NCI-H1092 (cell line): ENCODE measurements at places on chromosomes 7 and 10.

- no peak for DNase-seq
These were observed 116.2 kb downstream of the FAM107B start for GRCh38 chr10:14658331-14659127.

DNA sequence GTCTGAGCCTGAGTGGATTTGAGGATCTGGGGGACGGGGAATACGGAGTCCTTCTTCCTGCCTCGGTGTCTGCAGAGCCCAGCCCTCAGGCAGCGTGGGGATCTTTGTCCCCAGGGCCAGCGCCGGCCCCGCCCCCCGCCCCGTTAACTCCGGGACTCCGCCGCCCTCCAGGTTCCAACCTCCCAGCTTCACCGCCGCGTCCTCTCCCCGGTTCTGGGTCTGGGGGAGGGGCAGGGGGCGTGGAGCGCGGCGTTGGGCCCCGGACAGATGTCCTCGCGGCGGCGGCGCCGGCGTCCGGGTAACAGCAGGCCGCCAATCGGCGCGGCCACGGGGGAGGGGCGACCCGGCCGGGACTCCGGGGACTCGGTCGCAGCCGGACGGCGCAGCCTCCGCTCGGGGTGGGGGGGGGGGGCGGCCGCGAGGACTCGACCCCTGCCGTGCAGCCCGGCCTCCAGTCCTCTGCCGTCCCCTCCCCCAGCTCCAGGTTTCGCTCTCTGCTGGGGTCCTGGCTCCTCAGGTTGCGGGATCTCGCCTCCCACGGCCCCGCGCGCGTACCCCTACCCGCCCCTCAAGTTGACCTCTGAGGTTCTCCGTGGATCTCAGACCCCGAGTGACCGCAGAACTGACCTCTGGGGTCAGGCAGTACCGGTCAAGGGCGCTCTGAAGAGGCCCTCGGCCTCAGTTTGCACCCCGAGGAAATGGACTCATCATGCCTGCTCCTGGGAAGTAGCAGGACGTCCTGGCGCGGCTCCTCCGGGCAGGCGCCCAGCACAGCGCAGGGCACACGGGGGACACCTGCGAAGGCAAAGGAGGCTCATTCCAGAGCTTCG, 2.3 kb upstream of the ELFN1 start:
- no peak for DNase-seq

DNA sequence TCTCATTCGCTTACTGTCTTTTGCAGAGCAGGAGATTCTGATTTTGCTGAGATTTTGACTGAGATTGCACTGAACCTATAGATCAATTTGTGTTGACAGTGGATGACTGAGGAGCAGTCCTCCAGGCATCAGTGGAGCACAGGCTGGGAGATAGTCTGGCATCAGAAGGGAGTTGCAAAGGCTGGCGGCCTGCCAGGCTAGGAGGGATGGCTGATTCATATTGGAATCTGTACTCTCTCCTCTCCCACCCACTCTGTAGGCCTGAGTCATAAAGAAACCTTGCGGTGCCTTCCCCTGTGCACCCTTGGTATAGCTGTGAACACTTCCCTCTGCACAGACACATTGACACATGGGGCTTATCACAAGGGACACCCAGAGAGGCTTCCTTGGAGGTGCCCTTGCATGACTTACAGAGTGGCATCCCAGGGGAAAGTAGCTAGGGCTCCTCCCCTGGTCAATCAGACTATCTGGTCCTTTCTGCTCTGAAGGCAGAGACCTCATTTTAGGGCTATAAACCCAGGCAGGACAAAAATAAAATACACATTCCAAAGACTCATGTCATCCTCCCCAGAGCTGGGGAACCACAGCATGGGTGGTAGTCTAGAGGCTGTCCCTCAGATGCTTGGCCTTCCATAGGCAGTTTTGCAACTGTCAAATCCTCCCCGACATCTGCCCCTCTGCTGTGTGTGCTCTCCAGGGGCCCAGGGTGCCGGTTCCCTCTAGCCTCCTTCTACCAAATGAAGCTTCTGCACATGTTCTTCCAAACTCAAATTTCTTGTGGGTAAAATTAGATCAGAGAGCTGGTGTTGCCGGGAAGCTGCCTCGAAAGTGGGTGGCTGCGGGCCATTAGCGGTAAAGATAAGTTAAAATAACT, 37.4 kb upstream of the EEPD1 start:
- no peak for DNase-seq

DNA sequence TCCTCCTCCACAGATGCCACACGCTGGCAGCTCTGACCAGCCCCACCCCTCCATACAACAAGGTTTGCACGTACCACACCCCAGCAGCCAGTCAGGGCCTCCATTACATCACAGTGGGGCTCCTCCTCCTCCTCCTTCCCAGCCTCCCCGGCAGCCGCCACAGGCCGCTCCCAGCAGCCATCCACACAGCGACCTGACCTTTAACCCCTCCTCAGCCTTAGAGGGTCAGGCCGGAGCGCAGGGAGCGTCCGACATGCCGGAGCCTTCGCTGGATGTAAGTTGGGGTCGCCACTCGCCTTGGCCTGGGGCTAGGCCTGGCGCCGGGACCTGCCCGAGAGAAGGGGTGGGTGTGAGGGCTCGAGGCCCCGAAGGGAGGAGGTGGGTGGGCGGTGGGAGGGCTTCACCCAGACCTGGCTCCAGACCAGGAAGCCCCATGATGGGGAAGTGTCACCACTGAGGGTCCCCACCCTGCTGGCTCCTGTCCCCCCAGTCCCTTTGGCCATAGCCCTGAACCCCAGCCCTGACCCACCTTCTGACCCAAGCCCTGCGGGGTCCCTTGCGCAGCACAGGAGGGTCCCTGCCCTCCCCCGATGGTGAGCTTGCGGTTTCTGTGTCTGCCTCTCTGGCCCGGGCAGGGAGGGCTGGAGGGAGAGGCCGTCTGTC, 36.2 kb upstream of the PPIF start:
- no peak for DNase-seq

GRCh38 chr10:43647576-43647975, 1.1 kb downstream of the ZNF32 start:
- DNase-seq: no peak

GRCh38 chr7:4738711-4739527, 36.5 kb upstream of the AP5Z1 start:
- no peak for DNase-seq

DNA sequence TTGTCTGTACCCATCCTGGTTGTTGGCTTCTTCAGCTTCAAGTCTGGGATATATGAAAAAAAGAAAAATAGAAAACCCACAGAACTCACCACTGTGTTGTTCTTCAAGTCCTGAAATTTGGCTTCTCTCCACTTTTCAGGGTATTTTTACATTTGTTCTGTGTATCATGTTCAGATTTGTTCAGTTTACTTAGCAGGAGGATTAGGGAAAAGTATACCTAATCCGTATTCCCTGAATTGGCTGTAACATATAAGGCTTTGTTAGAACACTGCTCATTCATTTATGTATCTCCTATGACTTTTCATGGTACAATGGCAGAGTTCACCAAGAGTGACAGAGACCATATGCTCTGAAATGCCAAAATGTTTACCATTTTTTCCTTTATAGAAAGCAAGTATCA, 146.9 kb downstream of the PTN start:
- no peak for DNase-seq

DNA sequence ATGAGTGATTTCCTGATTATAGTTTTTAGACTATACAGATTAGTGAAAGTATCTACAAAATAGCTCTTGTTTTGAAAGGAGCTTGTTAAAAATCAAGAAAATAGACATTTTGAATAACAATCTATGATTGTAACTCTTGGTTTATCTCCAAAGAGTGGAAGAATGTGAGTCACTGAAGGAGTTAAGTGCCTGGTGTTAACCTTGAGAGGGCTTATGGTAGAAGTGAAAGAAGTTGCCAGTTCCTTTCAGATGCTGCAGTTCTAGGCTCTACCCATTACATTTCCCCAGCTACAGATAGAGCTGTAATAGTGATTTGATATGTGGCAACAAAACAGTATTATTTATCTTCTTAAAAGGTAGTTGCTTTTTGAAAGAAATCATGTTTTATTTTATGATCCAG, 12.7 kb downstream of the NRBF2 start:
- DNase-seq: no peak

DNA sequence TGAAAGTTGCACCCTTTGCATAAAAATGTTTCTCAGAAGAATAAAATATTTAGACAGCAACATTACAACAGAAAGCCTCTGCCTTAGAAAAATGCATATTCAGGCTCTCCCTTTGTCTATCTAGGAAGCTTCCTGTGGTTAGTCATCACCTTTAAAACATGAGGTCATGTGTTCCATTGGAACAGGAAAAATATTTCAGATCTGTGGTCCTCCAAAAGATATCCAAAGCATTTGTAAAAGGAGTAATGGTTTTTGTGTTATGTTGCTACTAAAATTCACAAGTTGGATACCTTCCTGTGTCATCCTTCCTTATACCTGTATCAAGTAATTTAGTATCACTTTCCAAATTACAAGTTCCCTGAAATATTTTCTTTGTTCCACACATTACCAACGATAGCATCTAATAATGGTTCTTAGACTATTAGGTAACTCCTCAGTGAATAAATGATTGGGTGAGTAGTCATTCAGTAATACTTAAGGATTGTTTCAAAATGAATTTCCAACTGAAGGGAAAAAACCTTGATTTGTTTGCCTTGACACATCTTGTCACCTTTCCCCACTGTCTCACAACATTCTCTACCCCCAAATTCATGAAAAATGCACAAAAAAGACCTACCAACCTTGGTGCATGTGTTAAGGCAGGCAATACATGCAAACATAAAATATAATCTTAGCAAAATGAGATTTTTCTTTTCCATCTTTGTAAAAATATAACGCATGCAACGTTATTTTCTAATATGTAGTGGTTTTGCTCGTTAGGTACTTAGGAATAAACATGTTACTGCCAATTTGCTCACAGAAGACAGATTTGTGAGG, 19.7 kb upstream of the RHOBTB1 start:
- no peak for DNase-seq

- DNase-seq: no peak
These were observed 61.1 kb downstream of the SGCE start for GRCh38 chr7:94594882-94595281.

DNA sequence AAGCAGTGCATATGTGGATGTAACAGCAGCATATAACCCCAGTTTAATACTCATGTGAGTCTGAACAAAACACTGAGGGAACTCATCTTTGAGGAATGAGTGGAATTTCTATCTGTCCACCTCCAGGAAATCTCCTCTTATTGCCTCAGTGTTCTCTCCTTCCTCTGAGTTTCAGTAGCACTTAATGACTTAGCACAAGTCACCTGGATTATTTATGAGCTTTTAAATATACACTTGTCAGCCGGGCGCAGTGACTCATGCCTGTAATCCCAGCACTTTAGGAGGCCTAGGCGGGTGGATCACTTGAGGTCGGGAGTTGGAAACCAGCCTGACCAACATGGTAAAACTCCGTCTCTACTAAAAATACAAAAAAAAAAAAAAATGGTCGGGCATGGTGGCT, 4.3 kb downstream of the LRRC20 start:
- no peak for DNase-seq

DNA sequence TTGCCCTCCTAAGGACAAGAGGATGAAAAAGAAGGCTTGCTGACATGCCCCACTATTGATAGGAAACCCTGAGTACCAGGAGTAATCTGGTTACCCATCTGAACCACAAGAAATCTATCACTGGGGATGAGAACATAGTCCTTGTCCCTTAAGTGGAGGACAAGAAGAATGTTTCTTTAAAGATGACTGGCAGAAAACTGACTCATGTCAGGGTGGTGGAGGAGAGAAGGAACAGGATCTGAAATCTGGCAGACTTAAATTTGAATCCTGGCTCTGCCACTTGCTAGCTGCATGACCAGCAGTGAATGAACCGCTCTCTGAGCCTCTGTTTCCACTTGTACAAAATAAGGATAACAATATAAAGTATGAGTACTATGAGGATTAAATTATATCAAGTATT, 38.9 kb upstream of the XPNPEP1 start:
- no peak for DNase-seq
